Occipital lobe (tissue), 3 donors: ENCODE measurements at places on chromosomes 7 and 10. TPM values are rescaled to one million over a fixed set of nuclear protein-coding genes. Genes with fewer than 3 reads are reported as not detected.

DNA sequence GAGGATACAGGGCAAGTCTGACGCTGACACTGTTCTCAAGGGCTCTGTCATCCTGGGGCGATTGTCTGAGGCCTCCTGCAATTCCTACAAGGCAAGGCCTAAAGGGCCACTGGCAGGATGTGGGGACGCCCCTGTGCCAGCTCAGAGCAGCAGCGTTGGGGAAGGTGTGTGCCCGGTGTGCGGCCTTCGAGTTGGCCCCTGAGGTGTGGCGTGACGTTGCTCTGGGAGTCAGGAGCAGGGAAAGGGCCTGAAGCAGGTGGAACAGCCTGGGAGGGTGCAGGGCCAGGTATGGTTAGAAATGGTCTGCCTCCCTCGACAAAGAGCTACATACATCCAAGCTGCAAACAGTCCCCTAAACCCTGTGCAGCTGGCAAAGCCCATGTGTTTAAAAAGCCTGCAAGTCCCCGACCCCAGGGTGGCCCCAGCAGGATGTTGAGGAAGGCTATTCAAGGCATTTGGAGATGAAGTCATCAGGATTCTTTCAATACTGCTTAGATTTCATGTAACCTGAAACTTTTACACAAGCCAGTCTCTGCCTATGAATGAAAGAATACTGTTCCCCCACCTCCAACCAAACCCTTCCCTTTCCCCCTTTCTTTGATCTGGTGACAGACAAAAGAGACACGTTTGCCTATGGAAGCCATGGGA lies 142.5 kb upstream of the TNS3 start:
- no peak for DNase-seq

DNA sequence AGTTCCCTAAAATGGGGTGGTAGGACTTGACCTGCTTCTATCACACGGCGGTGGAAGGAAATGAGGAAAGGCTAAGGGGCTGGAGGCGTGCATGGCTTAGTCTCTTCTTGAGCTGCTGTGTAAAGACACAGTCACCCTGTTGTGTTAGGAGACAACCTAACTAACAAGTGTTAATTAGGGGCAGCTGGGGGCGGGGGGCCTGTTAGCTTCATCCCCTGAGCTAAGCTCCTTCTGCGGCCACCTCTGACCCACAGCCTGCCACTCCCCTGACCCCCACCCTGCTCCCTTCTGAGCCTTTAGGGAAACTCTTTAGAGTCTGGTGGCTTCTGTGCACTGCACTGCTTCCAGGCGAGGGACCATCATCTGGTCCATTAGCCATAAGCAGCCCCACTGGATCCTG lies 28.0 kb downstream of the COL17A1 start:
- DNase-seq: no peak

GRCh38 chr7:84923348-84923747 lies 263.5 kb downstream of the SEMA3D start:
- DNase-seq: no peak

CDH23 gene
- 1.2 TPM for total RNA-seq
